AG09309 (cell line): ENCODE measurements at places on chromosomes 1 and 21.

- DNase-seq, result no peak
These were observed 95.4 kb downstream of the PTPRU start for GRCh38 chr1:29331729-29332128.

DNA sequence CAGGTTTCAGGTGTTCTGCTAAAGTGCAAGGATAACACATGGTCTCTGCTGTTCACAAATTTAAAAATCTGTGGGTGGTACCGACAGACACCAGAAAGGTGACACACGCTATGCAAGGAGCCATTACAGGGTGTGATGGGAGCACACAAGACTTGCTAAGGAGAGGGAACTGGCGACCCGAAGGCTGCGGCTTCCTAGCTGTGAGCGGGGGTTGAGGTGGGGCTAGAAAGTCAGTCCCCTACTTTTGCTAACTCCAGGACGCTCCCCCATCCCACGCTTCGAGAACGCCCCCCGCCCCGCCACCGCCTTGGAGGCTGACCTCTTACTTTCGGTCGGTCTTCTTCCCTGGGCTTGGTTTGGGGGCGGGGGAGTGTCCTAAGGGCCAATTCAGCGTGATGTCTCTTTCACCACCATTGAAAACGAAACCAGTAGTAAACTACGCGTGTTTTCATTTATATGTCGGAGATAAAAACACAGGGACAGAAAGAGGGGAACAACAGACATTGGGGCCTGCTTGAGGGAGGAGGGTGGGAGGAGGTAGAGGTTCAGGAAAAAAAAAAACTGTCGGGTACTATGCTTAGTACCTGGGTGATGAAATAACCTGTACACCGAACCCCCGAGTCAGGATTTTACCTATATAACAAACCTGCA lies 1.1 kb downstream of the CKS1B start:
- DNase-seq, result no peak

DNA sequence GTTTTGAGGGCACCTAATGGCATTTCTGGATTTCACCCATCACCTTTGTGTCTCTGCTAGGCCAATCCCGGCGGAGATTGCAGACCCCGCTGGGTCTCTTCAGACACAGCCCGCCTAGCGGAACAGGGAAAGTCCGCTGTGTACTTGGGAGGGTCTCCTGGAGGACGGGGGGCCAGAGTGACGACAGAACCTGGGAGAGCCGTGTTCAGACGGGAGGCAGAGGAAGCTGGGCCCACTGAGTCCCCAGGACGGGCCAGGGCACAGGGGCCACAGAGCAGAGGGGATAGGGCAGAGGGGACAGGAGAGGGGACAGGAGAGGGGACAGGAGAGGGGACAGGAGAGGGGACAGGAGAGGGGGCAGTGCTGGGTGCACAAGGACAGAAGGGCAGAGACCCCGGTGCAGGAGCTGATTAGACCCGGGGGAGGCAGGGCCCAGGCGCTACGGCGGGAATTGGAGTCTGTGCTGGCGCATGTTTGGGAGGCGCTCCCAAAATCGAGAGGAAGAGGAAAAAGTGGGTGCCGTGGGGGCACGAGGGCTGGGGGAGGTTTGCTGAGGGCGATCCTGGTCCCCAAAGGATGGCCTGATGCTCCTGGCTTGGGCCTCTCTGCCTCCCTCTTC lies 12.7 kb downstream of the TRPM2 start:
- no peak for DNase-seq

GRCh38 chr1:116508984-116509980 lies 61.5 kb downstream of the CD58 start:
- DNase-seq, result peak; percentile 68

- DNase-seq, result no peak
These were observed 249.2 kb upstream of the TPTE start for GRCh38 chr21:10272216-10272615.

GRCh38 chr1:53625049-53625448 lies 113.9 kb downstream of the GLIS1 start:
- DNase-seq, result peak; percentile 72

- no peak for DNase-seq
These were observed 248.6 kb downstream of the DNM3 start for GRCh38 chr1:172089768-172090510.

GRCh38 chr1:228460821-228461220 lies 26.4 kb upstream of the RNF187 start:
- no peak for DNase-seq
